Fibroblast of skin of scalp (primary cell): ENCODE measurements at places on chromosomes 7 and 10.
A peak's percentile ranks its signal among the peaks of the same experiment; 100 is the strongest.

DNA sequence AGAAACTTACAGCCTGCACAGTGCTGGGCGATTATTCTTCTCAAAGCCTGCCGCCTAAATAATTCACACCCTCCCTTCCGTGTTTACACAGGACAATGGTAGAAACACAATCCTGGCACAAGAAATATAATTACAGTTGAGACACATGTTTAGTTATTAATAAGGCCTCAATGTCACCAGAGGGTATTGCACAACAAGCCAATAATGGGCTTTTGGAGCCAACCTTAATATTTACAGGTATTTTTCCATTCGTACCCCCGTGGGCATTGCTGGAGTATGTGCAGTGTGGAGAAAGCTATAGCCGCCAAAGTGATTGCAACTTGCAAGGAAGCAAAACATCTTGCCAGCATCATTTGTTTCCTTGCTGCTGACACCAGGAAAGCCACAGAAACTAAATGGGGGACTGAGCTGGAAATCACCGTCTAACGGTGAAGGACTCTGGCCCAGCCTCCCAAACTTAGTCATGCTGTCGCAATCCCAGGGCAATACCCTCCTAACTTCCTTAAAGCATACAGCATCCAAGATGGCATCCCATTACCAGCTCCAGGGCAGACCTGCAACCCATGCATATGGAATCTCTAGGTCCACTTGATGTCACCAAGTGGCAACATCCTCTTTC, 8.6 kb downstream of the CALN1 start:
- no peak for DNase-seq

- DNase-seq: no peak
These were observed 71.6 kb upstream of the LAMB4 start for GRCh38 chr7:108201766-108202165.

- DNase-seq: no peak
These were observed 25.9 kb downstream of the ADCY1 start for GRCh38 chr7:45599851-45600706.

DNA sequence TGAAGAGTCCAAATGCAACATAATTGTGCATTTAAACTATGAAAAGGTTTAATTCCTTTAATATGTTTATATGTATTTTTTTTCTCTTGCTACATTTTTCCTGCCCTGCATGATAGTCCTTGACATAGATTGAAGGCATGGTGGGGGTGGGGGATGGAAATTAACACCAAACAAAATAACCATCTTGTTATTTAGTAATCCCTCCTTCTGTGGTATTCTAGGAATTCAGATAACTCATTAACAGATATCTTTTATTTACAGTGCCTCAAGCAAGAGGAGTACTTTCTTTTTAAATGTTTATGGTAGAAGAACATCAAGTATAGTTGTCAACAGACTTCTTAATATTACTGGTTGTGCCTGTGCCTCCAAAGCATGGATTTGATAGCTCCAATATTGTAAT, 337.6 kb upstream of the SEMA3A start:
- no peak for DNase-seq

- DNase-seq: no peak
These were observed 1.4 kb downstream of the IDE start for GRCh38 chr10:92572362-92573090.

- no peak for DNase-seq
These were observed 65.6 kb downstream of the ITIH5 start for GRCh38 chr10:7601023-7601656.

DNA sequence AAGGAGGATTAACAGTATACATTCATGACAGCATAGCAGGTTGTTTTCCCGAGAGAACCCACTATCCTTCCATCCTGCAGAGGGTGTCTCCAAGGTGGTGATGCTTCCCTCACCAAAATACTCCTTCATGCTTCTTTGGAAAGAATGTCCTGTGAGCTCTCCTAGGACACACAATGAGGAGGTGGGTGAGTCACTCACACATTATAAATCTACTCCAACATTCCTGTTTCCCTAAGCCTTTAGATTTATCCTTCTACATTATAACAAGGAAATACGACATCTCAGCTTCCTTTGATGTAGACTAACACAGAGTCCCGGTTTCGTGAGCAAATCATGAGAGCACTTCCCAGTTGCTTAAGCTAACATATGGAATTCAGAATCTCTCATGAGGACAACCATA, 689.7 kb upstream of the CELF2 start:
- DNase-seq: no peak

DNA sequence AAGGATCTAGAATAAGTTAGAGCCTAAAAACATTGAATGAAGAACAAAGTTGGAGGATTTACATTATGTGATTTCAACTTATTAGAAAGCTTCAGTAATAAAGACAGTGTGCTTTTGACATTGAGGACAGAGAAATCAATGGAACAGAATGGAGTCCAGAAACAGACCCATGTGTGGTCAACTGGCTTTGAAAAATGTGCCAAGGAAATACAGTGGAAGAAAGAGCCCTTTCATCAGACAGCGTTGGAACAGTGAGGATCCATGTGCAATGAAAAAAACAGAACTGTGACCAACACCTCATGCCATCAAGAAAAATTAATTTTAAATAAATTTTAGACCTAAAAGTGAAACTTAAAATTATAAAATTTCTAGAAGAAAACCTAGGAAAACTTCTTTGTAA, 50.6 kb upstream of the LRRC18 start:
- DNase-seq: no peak

- no peak for DNase-seq
These were observed 74.6 kb upstream of the KIF5B start for GRCh38 chr10:32130788-32131187.

GRCh38 chr10:43058716-43059335, 18.0 kb upstream of the RET start:
- DNase-seq: no peak

GRCh38 chr10:56537984-56538383, 176.9 kb upstream of the ZWINT start:
- peak; percentile 79 for DNase-seq

- DNase-seq: no peak
These were observed 78.5 kb upstream of the PPIF start for GRCh38 chr10:79268742-79269141.

- peak; percentile 78 for DNase-seq
These were observed 241.3 kb downstream of the ANK3 start for GRCh38 chr10:60148266-60148840.

GRCh38 chr10:1581189-1581588, 156.1 kb downstream of the ADARB2 start:
- DNase-seq: no peak

DNA sequence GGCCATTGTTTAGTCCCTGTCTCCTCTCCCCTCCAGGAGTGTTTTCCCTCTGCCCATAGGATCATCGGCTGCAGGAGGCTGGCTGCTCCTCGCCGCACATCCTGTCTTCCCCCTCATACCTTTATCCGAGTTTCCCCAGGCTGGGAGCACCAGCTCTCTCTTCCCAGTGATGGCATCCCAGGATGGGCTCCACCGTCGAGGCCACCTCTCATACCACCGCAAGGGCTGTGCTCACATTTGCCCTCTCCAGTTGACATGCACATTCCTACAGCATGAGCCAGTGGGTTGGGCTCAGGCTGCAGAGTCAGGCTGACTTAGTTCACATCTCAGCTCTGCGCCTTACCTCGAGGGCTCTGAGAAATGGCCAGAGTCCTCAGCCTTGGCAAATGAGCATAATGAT, 12.1 kb downstream of the HKDC1 start:
- peak; percentile 76 for DNase-seq

GRCh38 chr10:70699659-70700174, 27.4 kb downstream of the ADAMTS14 start:
- peak; percentile 38 for DNase-seq

DNA sequence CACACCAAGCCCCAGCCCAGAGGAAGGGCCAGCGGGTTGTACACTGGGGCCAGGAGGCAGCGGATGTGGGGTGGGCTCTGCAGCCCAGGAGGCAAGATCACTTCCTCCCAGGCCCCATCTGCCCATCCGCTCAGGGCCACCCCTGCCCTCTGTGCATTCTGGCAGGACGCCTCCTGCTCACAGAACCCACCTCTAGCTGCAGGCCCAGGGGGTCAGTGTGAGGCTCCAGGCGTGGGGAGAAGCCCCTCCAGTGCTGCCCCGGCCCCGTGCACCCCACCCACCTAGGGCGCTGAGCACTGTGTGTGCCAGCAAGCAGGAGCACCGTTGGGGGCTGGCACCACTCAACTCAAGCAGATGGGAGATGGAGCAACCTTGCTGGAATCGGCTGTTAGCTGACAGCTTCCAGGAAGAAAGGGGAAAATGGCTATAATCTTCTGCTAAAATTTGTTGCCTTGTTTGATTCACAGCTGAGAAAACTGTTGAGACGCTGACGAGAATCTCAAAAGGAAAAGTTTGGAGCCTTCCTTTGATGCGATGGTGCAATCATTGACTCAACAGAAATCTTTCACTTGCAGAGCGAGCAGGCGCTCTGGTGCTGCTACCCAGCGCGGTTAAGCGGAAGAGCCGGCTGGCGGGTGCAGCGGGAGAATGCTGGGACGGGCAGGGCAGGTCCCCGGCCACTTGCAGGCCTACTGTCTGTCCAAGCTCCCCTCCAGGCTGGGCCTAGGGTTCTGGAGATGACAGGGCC, 276.1 kb downstream of the ELFN1 start:
- DNase-seq: no peak

DNA sequence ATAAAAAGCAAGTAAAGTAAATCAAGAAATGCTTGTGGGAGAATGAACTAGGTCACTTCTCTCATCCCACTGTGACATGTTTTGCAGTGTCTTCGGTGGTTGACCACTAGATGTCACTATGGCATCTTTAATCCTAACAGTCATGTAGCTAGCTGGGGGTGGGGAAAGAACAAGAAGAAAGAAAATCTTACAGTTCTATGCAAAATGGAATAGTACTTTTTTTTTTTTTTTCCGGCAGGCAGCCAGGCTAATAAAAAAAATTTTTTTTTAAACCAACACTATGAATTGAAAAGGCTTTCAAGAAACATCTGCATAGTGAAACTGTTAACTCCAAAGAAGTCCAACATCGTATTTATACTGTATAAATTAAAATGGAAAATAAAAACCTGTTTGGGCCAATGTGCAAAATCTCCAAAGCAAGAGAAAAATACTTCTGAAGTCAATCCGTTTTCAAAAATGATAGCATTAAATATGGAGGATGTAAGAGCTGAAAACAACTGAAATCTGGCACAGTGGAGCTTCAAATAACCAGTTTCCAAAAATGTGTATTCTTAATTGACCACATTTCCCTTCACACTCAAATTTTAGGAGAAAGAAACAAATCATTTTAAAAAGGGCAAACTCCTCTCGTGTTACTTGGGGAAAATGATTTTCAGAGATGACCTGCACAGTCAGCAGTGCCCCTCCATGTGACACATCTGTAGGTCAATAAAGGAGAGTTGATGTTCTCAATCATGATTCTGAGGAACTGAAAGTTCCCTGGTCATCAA, 38.5 kb downstream of the CDK1 start:
- DNase-seq: peak; percentile 90

DNA sequence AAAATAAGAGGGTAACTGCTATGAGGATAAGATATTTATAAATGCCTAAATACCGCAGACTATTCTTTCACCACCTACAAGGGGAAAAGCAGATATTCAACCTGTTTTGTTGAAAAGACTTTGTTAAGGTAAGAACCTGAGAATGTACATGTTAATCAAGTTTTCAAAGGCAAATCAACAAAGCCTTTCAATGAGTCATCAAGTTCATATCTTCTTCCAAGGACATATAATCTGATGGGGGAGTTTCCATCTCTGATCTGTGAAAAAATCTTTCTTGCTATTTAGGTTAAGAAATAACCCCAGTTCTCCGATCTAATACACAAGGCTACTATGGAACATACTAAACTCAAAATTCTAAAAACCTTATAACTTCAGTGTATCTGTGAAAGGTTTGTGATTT, 40.0 kb upstream of the ANLN start:
- DNase-seq: no peak

DNA sequence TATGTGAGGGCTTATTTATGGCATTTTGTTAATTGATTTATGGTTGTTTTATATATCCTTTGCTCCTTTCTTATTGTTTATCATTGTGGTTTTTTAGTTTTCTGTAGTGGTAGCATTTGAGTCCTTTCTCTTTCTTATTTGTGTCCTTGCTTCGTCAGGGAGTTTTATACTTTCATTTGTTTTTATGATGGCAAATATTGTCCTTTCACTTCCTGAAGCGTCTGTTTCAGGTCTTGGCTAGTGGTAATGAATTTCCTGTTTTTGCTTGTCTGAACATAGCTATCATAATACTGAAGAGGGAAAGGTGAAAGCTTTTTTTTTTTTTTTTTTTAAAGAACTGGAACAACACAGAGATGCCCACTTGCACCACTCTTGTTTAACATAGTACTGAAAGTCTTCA, 228.2 kb downstream of the ATRNL1 start:
- DNase-seq: no peak

DNA sequence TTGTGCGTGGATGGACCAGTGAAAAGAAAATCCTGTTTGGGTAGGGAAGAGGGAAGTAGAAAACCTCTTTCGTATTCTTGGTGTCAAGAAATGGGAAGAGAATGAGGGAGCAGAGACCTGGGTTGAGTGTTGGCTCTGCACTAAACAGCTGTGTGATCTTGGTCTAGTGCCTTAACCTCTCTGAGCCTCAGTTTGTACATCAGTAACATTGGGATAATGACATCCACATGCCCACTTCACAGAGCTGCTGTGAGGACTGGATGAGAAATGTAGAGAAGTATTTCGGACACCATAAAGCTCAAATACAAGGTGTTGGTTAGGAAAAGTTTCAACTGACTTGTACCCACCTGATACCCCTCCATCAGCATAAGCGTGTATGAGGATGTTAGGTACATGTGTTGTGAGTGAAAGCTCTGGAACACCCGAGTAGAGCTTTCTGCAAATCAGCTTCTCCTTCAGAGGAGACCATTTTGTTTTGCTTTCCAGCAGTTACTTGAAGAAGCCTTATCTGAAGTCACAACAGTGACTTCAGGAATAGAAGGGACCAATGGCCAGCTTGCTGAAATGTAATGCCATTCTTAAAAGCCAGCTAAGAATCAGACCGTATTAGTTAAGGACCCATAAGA, 11.2 kb downstream of the TRIM56 start:
- no peak for DNase-seq

DNA sequence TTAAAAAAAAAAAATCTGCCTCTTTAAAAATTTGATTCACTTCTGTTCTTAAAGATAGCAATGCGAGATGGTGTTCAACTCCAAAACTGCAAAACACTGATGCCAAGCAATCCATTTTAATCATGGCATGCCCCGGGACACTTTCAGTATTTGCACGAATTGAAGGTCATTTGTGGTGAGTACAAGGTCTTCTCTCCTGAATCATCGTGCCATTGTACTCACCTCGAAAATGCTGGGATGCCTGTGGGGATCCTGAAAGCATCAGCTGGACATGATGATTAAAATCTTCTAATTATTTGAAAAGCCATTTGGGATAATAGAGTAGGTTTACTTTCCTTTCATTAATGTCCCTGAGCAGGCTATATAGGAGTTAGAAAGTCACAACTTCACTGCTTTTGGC, 125.1 kb upstream of the NRP1 start:
- peak; percentile 23 for DNase-seq

DNA sequence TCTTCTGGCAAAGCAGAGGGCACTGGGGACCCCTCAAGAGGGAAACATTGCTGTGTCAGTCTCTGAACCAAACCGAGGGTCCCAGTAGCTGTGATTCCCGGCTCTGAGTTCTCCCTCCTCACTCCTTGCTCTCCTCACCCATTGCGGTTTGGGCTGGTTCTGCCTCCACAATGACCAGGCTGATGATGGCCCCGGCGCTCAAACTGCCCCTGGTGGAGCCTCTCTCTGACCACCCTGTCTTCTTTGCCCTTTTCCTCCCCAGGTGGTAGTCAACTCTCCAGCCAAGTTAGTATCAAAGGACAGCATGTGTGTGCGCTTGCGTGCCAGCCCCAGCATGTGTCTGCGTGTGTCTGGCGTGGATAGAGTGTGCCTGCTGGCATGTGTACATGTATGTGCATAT, 17.1 kb downstream of the LDB3 start:
- no peak for DNase-seq
